Stimulated activated CD4-positive, alpha-beta T cell treated with anti-CD3 and anti-CD28 coated beads, Interleukin-12 subunit alpha, Interleukin-12 subunit beta, amount 100 ng/mL, for 4 hours (primary cell): ENCODE measurements at places on chromosomes 6 and 20.

- no peak for DNase-seq
Measured at GRCh38 chr20:4067600-4068261, 52.4 kb upstream of the RNF24 start.

- no peak for DNase-seq
Measured at GRCh38 chr6:108684771-108685329, 124.1 kb downstream of the FOXO3 start.

DNA sequence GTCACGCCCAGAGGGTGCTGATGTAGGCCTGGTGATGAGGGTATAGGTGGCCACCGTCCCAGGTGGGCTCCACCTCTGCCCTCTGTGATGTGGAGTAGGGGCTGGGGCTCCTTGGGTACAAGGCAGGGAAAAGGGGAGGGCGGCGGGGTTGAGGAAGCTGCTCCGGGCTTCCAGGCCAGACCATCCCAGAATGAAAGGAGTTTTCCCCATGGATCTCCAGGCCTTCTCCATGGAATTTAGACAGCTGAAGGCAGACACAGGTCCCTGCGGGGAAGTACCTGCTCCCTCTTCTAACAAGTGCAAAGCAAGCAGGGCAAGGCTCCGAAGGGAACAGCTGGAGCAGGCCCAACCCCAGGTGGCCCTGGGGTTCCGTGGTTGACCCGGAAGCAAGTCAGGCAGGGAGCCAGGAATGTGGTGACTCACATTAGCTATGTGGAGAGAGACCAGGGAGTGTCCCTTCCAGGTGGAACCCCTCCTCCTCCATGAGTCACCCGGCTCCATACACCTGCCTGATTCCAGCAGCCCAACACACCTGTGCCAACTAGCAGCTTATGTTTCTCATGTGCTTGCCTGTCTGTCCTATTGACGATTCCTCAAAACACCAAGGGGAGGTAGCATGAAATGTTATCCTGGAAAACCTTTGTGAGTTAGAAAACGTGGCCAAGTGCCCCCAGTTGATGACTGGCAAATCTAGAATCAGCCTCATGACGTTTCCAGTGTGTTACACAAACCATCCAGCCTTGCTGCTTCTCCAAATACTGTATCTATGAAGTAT lies 59.7 kb upstream of the SNX9 start:
- DNase-seq, result no peak

DNA sequence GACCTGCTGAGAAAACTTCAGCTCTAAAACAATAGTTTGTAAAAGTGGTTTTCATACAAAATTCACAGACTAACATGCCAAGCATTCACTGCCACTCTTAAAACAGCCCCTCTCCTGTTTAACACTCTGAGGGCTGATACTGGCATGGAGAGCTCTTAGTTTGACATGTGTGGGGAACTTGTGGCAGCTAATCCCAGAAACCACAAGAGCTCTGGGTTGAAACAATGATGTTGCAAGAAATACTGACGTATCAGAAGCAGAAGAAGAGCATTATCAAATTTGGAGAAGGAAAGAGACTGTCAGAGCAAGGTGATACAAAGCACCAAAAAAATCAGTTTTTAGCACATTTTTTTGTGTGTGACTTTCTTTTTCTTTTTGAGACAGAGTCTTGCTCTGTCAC lies 5.1 kb downstream of the BEND3 start:
- DNase-seq, result no peak
